ENCODE measurements at places on chromosomes 13 and 19.

DNA sequence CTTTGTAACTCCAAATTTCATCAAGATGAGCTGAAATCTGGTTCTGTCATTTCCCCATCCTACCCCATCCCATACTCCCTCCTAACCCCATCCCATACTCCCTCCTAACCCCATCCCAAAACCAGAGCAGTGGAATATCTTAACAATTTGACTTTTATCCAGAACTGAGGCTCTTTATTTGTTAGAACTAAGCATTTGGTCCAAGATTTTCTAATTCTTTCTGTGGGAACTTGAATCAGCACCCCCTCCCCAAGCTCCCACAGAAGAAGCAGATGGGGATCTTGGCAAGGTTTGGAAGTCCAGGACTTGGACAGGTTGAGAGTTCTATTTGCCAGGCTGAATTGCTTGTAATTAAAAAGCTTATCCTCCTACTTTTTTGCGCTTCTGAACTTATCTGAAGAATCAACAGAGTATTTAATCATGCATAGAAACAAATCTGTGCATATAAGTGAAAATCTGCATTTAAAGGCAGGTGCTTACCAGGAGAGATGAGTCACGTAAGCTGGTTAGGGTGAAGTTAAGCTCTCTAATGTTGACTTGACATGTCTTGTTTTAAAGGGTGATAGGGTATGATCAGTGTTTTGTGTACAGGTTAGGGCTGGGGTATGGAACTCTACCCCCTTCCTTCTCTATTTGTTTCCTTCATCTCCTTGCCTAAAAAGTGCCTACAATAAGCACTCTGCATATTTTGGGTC, 111.1 kb downstream of the COG6 start:
- no peak for DNase-seq

- no peak for DNase-seq
Observed at GRCh38 chr19:28636016-28636629, 576.8 kb downstream of the UQCRFS1 start.

- no peak for DNase-seq
Observed at GRCh38 chr13:46633416-46633815, 80.4 kb downstream of the LRCH1 start.

GRCh38 chr19:41991025-41991424, 3.0 kb downstream of the ATP1A3 start:
- no peak for DNase-seq

DNA sequence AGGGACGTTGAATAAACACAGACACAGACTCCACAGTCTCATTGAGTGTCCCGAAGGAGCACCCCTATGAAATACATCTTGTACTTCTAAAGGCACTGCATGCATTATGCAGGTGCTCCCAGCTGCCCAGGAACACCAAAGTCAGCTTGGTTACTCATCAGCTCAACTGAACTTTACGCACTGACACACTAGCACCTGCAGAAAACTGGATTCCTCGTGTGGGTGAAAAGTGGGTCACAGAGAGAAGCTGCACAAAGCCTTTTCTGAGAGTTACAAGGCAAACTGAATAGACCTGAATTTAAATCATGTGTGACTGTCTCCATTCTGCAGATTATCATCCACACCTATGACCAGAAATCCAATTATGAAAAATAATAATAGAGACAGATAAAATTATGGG, 527.5 kb upstream of the NBEA start:
- DNase-seq: no peak

DNA sequence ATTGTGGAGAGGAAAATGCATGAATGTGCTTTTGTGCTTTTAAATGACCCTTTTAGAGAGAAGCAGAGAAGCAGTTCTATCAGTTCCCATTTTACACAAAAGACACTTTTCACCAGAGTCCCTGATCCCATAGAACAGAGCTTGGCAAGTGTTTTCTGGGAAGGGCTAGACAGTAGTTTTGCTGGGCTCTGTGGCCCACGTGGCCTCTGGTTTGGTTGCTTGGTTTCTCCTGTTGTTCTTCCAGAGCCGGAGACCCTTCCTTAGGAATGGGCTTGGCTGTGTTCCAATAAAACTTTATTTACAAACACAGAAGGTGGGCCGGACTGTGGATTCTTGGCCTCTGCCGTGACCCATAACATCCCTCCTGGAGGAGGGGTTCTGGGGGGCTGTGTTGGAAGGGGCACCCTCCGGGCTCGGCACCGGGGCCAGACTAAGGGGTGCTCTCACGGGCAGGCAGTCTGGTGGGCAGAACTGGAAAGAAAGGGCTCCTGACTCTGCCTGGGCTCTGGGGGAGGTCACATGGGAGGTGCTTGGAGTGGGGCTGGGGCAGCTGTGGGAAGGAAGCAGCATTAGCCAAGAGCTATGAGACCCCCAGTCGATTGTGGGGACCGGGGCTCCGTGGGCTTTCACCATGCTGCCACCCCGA, 3.2 kb downstream of the SPPL2B start:
- no peak for DNase-seq

GRCh38 chr13:48576448-48577010, 43.6 kb upstream of the RCBTB2 start:
- no peak for DNase-seq

- DNase-seq: no peak
Observed at GRCh38 chr13:40657951-40658350, 8.5 kb downstream of the FOXO1 start.

DNA sequence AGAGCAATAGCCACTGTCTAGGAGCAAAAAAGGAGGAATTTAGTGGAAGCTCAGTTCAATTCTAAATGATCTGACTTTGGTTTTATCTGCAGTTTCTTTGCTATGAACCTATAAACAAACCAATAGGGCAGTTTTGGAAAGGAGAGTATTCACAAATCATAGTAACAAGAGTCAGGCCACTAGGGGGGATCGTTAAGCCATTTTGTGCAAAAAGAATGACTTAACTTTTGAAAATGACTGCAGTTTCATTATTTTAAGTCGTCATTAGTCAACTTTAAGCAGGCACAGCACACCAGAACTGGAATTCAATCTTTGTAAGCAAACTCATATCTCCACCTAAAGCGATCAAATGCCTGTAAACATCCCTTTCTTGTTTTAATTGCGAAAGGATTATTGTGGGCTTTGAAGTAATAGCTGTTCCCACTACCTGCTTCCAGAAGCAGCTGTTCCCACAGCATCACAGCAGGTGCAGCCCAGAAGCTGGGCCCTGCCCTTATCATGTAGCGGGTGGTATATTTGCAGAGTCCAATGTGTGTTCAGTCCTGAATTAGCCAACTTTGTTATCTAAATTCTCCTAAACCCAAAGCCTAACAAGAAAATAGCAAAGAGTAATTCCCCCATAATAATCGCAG, 51.5 kb downstream of the SOX21 start:
- no peak for DNase-seq

GRCh38 chr19:49643466-49643865, 1.5 kb downstream of the SCAF1 start:
- DNase-seq: no peak

DNA sequence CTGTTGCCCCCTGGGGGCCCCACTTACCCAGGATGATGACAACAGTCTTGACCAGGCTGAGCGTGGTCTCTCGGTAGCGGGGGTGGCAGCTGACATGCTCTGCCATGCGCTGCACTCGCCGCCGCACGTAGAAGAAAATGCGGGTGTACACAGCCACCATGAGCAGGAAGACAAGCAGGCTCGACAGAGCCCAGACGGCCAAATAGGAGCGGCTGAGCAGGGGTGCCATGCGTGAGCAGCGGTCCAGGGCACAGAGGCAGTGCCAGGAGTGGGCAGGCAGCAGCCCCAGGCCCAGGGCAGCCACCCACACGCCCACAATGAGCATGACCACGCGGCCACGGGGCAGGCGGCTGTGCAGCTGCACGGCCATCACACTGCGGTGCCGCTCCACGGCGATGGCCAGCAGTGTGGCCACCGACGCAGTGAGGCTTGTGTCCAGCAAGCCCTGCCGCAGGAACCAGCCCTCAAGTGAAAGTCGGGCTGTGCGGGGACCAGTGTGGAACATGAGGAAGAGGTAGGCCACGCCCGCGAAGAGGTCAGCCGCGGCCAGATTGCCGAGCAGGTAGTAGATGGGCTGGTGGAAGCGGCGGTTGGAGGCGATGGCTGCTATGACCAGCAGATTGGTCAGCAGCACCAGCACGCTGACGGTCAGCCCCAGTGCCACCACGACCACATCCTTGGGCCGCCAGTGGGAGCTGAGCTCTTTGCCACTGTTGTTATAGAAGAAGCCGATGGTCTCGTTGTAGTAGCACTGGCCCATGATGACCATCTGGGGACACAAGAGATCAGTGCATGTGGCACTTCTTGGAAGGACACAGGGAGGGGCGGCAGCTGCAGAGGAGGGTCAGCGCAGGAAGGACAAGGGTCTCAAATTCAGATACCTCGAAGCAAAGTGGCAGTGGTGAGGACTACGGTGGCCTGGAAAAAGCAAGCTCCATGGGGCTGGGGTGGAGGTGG, 1.2 kb downstream of the LPAR2 start:
- DNase-seq: no peak

Measured in NCI-H187 treated with DMSO at 0.1 percent for 48 hours (cell line).